NCI-H2227 treated with DMSO at 0.1 percent for 48 hours (cell line): ENCODE measurements at places on chromosomes 16 and 17.

- DNase-seq = no peak
These were observed 11.0 kb downstream of the KCNH6 start for GRCh38 chr17:63534078-63534570.

GRCh38 chr16:57592591-57593003 is 35.8 kb upstream of the ADGRG1 start:
- DNase-seq = no peak

DNA sequence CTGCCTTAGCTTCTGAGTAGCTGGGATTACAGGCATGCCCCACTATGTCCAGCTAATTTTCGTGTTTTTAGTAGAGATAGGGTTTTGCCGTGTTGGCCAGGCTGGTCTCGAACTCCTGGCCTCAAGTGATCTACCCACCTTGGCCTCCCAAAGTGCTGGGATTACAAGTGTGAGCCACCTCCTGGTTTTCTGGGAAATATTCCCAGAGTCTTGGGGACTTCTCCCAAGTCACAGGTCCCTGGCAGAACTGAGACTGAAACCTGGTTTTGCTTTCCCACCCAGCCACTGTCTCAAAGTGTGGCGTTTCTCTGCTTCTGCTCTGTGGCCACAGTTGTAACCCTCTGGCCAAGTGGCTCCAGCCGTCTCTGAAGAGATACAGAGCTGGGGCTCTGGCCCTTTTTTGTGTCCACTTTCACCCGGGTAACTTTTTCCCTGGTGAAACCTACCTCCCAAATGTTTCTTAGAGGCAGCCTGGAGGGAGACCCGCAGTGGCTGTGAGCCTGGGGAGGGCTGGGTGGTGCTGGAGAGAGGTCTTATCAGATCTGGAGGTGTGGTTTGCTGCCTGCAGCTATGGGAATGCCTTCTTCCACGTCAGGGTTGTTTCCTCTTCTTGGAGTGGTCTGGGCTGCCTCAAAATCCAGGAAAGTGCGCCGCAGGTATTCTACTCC is 5.1 kb downstream of the KSR1 start:
- no peak for DNase-seq

DNA sequence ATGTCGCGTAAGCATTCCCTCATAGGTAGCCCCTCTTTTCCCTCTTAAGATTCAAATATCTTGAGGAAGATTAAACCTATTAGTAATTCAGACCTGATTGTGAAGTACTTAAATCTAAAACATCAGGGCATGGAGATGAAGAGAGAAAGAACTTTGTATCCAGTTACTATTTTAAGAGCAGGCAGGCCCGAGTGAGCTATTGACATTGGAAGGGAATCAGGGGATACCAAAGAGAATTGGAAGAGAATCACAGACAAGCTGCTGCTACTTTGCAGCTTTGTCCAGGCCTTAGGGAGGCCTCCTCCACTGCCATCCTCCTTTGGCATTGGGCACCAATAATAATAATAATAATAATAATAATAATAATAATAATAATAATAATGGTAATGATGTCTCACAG is 170.5 kb downstream of the MRTFB start:
- no peak for DNase-seq

GRCh38 chr17:77498791-77499698 is 358.3 kb downstream of the SEC14L1 start:
- DNase-seq = no peak

- DNase-seq = no peak
These were observed 12.4 kb downstream of the RAB5C start for GRCh38 chr17:42142371-42142896.

GRCh38 chr17:36842231-36842819 is 95.0 kb upstream of the LHX1 start:
- no peak for DNase-seq

GRCh38 chr16:13439766-13440165 is 480.2 kb upstream of the ERCC4 start:
- no peak for DNase-seq

DNA sequence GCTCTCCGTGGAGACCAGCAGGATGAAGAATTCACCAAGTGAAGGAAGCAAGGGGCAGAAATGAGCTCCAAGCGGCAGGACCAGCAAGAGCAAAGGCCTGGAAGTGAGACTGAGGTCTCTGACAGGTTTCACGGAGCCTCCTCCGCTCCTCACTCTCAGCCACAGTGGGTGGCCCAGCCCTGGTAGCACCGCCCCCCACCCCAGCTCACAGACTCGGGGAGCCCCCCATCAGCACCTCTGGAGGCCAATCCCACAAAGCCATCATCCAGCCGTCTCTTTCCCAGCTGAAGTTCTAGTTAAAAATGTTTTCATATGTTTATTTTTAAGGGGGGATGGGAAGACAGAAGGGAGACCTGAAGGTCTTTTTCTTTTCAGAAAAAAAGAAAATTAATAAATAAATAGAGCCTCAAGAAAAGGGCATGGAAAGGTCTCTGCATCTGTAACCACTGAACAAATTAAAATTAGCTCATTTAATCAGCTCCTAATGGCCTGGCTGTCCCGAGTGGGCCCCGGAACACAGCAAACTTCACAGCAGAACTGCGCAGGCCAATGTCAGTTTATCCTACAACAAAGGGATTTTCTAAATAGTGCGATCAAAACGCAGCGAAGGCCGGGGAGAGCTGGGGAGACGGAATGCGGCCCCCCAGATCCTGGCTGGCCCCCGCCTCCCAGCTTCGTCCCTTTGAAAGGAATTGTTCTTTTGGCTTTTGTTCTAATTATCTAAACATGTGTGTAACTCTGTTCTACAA is 190.3 kb downstream of the ZNF423 start:
- DNase-seq = no peak
